ENCODE measurements at places on chromosomes 7 and 10. TPM values are rescaled to one million over a fixed set of nuclear protein-coding genes. Genes with fewer than 3 reads are reported as not detected.
A peak's percentile ranks its signal among the peaks of the same experiment; 100 is the strongest.

Gene FAM241B
- total RNA-seq, result not detected

GRCh38 chr7:40356871-40357709 lies 222.3 kb downstream of the SUGCT start:
- peak; percentile 70 for DNase-seq

- DNase-seq, result no peak
Measured at GRCh38 chr7:99011706-99012404, 132.1 kb downstream of the SMURF1 start.

DNA sequence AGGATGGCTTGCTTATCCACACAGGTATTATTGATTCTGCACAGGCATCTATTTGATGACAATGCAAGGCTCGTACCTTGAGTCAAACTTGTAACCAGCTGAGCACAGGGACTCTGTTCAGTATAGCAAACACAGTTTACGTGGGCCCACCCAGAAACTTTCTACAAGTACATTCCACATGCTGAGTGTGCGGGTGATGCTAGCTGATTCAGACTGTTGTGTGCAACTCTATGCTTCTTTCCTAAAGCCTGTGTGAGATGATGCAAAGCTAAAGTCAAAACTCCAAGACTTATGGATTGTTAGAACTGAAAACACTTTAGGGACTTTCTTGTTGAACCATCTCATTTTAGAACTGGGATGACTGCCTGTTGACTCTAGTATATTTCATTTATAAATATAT lies 21.5 kb upstream of the CALD1 start:
- peak; percentile 69 for DNase-seq

DNA sequence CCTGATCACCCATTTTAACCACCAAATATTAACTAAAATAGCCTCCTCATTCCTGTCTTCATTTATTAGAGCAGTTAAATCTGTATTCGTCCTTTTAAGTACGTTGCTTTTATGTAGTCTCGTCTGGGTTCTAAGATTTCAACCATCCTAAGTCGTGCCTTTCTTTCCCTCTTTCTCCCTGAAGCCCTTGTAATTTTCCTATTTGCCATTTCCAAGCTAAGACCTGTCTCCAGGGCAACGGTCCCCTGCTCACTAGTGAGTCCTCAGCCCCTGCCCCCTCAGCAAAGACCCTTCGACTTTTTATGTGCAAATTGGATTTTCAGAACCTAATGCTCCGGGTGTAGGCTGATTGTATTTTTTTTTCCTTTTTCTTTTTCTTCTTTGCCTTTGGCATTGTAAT lies 16.1 kb upstream of the MEST start:
- no peak for DNase-seq

- no peak for DNase-seq
Measured at GRCh38 chr7:43240565-43240964, 128.1 kb downstream of the HECW1 start.

GRCh38 chr10:118116715-118117449 lies 70.1 kb upstream of the RAB11FIP2 start:
- DNase-seq, result no peak

DNA sequence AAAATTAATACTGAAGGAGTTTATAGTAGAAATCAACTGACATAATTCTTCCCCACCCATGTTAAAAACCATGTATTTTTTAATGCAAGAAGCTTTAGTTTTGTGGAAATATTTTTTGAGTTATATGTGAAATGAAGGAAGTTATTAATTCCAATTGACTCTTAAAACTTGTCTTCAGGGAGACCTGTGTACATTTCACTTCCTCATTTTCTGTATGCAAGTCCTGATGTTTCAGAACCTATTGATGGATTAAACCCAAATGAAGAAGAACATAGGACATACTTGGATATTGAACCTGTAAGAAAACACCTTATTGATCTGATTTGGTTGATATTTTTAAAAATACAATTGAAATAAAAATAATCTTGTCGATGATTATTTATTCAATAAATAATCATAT lies 33.3 kb downstream of the CD36 start:
- DNase-seq, result no peak

Gene FGL2
- 3.8 TPM for total RNA-seq

- DNase-seq, result peak; percentile 29
Measured at GRCh38 chr10:75744261-75744660, 312.8 kb downstream of the LRMDA start.

Data from GM23248 (cell line).